CD4-positive, CD25-positive, alpha-beta regulatory T cell (primary cell): ENCODE measurements at places on chromosomes 7 and 10.

- no peak for DNase-seq
Measured at GRCh38 chr7:118720632-118721031, 496.1 kb downstream of the ANKRD7 start.

GRCh38 chr10:2994221-2994961 is 73.0 kb upstream of the PFKP start:
- no peak for DNase-seq

DNA sequence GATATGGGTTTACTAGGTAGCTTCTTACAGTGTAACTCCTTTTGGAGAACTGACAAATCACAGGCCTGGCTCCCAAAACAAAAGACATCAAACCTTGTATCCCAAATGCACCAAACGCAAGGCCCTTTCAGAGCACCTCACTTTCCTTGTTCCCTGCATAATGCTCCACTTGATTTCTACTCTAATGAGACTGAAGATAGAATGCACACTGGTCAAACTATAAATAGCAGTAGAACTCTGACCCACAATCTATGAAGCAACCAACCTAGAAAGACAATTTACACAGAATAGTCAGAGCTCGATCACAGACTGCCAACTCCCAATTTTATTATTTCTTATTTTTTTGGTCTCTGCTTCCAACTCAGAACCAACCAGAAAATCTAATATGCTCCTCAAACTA is 214.4 kb downstream of the CACNA2D1 start:
- DNase-seq = no peak

DNA sequence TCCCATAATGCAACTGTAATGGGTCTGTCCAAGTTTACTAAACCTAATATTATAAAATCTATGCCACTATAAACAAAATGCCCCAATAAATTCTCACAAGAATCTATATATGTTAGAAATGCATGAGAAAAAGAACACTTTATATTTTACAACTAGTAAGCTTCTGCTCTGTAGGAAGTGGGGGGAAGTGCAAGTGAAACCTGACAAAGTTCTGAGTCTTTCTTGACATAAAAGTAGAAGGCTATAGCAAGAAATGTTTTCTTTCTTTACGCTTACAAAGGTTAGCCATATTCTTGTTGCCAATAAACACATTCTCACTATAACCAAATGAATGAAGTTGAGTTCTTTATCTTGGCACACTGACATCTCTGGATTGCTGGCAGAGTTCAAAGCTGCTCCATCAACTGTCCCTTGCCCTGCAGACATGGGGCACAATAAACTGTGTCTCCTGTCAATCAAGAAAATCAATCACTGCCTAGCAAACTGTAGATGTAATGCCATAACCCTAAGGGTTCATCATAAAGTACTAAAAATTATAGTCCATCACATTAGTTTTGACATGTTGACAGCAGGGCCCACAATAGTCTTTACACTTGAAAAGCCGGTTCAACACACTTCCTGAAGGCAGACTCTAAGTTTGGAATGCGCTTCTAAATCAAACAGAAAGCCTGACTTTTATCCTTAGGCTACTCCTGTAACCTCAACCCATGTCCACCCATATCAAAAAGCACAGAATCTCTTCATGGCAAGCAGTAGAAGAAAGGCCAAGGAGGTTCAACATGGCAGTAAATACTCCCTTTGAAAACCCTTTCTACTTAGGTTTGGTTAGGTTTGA is 58.6 kb downstream of the TPK1 start:
- peak; percentile 44 for DNase-seq

DNA sequence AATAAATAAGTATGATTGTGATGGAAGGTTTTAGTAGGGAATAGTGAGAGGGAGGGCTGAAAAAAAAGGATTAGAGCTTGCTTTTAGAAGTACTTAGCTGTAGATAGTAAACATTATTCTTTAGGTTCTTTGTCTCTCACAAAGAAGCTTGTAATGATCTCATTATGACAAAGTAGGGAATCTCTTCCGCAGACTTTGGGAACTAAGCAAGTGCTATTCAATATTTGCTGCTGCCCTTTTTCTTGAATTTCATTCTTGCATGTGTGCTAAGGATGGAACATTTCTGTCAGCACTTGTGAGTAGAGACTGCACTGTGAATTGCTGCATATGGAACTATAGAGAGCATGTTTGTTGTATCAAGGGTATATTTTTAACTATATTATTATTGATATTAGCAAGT is 173.4 kb downstream of the ST7 start:
- DNase-seq = no peak

DNA sequence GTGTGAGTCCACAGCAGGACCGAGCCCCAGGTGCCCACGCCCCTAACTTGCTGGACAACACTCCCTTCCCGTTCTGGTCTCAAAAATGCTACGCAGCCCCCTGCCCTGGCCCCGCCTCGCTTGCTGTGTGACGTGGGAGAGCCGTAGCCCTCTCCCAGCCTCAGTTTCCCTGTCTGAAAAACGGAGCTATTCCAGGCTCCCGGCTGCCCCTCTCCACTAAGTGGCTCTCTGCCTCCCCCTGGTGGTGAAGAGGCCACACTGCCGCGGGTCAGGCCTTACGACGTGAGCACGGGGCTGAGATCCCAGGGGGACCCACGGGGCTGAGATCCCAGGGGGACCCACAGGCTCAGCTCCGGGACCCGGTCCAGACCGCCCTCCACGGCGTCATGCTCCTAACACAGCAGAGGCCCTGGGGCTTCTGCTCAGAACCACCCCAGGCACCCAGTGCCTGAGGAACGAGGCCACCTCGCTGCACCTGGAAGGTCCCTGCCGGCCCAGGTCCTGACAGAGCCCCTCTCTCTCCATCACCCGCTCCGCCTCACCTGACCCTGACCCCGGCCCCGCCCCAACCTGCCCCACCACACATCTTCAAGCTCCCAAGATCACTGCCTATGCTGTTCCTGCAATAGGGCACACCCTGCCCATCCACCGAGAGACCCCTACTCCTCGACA is 26.7 kb downstream of the MICALL2 start:
- peak; percentile 73 for DNase-seq

GRCh38 chr10:32072025-32072800 is 16.0 kb upstream of the KIF5B start:
- no peak for DNase-seq

- DNase-seq = peak; percentile 71
Measured at GRCh38 chr7:87876869-87877234, 559 bp downstream of the DBF4 start.

DNA sequence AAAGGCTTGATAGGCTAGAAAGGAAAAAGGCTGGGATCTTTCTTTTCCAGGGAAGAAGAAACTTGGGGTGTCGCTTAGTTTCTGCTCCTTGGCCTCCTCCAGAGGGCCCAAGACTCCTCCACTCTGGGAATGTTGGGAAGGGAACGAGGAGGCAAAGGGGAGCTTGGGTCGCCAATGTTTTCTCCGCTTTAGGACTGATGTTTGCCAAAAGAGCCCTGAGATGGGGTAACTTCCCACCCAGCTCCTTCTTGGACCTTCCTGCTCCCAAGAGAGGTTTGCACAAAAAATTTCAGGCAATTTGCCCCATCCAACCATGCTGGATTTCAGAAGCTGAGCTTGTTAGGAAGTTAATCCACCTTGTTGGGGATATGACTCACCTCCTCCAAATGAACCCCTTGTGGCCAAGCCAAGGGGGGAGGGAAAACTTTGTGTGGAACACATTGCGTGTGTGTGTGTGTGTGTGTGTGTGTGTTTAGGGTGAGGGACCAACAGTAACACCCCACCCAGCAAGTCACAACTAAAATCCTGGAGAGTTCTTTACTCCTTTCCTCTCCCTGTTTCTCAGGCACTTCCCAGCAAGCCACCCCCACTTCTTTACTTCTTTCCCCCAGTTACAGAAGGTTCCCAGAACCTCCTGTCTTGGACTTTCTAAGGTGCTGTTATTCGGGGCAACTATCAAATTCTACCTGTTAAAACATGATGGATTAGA is 8.7 kb upstream of the HOXA2 start:
- DNase-seq = no peak

- peak; percentile 46 for DNase-seq
Measured at GRCh38 chr10:70132098-70133029, at the start of gene AIFM2. Gene AIFM2, minus strand, starts transcription at chr10:70132825. Its CDS starts 8,741 bp downstream, at chr10:70124084.

DNA sequence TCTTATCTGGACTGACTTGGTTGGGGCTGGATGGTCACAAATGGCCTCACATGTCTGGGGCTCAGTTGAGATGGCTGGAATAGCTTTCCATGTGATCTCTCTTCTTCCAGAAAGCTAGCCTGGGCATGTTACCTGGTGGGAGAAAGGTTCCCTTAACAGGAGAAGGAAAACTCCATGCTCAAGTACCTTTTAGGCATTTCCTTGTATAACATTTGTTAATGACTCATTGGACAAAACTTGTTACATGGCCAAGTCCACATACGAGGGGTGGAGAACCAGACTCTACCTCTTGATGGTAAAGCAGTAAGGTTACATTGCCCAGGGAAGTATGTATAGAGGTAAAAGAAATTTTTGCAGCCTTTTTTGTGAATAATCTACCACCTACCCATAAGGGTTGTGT is 826.4 kb downstream of the LRMDA start:
- no peak for DNase-seq

GRCh38 chr7:130191791-130192190 is 13.4 kb downstream of the TMEM209 start:
- no peak for DNase-seq

GRCh38 chr10:32035038-32035437 is 21.2 kb downstream of the KIF5B start:
- DNase-seq = no peak

- DNase-seq = peak; percentile 5
Measured at GRCh38 chr7:117993377-117994003, 120.2 kb upstream of the CTTNBP2 start.

- no peak for DNase-seq
Measured at GRCh38 chr10:118339111-118339510, 3.0 kb downstream of the FAM204A start.

- DNase-seq = no peak
Measured at GRCh38 chr7:76106893-76107292, 59.0 kb downstream of the MDH2 start.

GRCh38 chr10:102657984-102658724 is 13.9 kb downstream of the TRIM8 start:
- DNase-seq = no peak

DNA sequence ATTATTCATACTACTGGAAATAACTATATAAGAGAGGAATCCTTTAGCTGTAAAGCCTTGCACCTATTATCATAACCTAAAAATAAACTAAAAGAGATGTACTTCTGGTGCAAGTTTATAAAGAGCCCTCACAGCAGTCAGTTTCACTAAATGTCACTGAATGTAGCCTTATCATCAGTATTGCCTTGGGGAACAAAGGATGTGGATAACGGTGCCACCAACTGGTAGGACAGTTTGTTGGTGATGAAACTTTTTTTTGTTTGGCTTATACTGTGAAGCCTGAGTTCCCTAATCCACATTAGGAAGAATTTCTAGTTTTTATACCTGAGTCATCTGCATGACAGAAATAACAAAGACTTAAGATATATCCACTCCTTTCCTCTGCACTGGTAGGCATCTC is 117.9 kb upstream of the COL1A2 start:
- no peak for DNase-seq

GRCh38 chr7:139647814-139648390 is 124.4 kb downstream of the CLEC2L start:
- no peak for DNase-seq

GRCh38 chr10:137031-137430 is 1.8 kb downstream of the ZMYND11 start:
- peak; percentile 68 for DNase-seq

DNA sequence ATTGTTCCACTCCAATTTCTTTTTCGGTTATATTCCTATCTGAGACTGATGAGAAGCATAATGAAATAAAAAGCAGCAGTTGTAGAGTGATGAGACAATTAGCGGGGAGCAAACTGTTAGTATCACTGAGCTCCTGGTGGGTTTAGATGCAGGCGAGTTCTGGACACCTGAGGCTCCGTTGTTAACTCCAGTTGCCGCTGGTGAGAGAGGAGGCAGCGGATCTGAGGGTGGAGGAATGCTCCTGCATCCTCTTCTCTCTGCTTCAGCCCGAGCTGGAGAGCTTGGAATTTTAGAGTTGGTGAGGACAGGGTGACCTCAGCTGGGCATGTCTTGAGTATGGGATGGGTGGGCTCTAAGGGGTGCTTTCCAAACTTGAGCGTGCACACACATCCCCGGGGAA is 31.4 kb downstream of the LRMDA start:
- DNase-seq = no peak

- DNase-seq = no peak
Measured at GRCh38 chr10:95517536-95518454, 43.4 kb downstream of the SORBS1 start.

DNA sequence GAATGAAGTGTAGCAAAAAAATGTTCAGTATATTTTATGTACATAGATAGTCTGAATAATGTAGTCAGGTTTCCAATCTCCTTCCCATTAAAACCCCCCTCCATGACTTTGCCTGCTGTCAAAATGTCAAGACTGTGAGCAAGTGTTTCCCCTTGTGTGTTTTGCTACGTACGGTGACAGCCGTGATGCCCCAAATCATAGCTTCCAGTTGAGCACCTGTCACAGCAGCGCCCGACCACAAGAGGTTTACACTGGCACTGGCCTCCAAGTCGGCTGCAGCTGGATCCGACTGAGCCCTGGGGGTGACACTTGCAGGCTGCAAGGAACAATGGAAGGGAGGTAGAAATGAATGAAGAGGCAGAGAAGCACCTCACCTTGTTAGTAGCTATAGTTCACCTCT is 62.3 kb downstream of the LAMB4 start:
- no peak for DNase-seq

DNA sequence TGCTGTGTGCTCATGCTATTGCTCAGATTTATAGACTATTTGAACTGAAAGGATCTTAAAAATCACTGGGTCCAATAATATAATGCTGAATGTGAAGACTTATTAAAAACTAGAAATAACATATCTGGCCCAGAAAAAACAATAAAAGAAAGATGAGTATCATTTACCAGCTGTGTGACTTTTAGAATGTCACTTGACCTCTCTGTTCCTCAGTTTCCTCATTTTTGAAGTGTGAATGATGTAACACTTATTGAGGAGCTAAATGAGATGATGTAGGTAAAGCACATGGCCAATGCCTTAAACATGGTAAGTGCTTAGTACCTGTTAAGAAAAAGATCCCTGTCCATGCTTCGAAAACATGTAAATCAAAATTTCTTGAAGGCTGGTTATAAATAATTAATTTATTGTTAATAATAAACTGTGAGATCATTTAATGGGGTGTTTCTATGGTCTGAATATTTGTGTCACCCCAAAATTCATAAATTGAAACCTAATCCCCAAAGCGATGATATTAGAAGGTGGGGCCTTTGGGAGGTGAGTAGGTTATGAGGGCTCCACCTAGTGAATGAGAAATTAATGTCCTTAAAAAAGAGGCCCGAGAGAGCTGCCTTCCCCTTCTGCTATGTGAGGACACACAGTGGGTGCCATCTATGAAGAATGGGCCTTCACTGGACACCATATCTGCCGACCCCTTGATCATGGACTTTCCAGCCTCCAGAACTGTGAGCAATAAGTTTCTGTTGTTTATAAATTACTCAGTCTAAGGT is 13.0 kb downstream of the DNTT start:
- DNase-seq = no peak

- DNase-seq = no peak
Measured at GRCh38 chr10:111545861-111546605, 469.2 kb downstream of the ADRA2A start.

DNA sequence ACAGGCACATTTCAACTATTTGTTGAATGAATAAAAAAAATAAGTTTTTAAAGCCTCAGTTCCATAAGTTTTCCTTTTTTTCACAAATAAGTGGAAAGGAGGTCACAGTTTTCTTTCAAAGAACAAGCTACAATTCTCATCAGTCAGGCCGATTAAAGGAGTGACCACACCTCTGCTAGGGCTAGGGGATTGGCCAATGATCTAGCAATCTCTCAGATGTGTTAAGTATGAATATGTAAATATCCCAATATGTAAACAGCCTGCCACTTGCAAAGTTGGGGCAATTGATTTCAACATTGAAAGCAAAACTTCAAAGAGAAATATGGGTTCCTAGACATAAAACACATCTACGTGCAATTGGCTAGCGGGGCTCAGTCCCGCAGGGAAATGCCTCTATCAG is 614.9 kb downstream of the KCNMA1 start:
- no peak for DNase-seq
